ENCODE measurements at places on chromosomes 5 and 9. TPM values are rescaled to one million over a fixed set of nuclear protein-coding genes. Genes with fewer than 3 reads are reported as not detected.

The NADK2 gene
- total RNA-seq, result 16.0 TPM

- H3K36me3 ChIP-seq, result no peaks in the 10 kb centered on the region
- DNase-seq, result no peak
- H3K4me1 ChIP-seq, result no peaks in the 10 kb centered on the region
These were observed 179.3 kb downstream of the SLC12A2 start for GRCh38 chr5:128262911-128263310.

GRCh38 chr5:146766013-146766412, 112.5 kb downstream of the PPP2R2B start:
- H3K4me3 ChIP-seq, result no peak overlapping the region
- H3K36me3 ChIP-seq, result no peaks in the 10 kb centered on the region
- no peak for DNase-seq
- no peaks in the 10 kb centered on the region for H3K27me3 ChIP-seq
- no peak overlapping the region for H3K27ac ChIP-seq
- H3K4me1 ChIP-seq, result no peaks in the 10 kb centered on the region

- H3K27ac ChIP-seq, result peak overlapping the region; percentile 76
- H3K27me3 ChIP-seq, result no peaks in the 10 kb centered on the region
These were observed 11.9 kb upstream of the TNIP1 start for GRCh38 chr5:151092762-151093161.
